COLO829 (cell line): ENCODE measurements at places on chromosomes 2 and 18.
A peak's percentile ranks its signal among the peaks of the same experiment; 100 is the strongest.

DNA sequence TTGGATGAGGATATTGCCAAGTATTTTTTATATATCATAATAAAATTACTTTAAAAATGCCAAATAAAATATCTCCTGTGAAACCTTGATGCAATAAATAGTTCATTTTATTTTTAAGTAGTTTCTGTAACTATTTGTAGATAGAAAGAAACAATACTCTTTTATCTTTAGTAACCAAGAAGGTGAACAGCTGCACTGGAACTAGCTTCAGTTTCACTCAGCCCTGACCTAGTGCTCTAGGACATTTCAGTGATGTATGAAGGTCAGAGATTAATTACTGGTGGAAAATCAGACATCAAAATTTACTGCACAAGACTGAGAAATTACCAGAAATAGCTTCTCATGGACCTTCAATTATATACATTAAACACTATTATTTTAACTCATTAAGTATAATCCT lies 1305.0 kb downstream of the CNTNAP5 start:
- no peak for DNase-seq

- no peak for DNase-seq
Measured at GRCh38 chr18:21112543-21113105, 1.0 kb upstream of the ROCK1 start.

DNA sequence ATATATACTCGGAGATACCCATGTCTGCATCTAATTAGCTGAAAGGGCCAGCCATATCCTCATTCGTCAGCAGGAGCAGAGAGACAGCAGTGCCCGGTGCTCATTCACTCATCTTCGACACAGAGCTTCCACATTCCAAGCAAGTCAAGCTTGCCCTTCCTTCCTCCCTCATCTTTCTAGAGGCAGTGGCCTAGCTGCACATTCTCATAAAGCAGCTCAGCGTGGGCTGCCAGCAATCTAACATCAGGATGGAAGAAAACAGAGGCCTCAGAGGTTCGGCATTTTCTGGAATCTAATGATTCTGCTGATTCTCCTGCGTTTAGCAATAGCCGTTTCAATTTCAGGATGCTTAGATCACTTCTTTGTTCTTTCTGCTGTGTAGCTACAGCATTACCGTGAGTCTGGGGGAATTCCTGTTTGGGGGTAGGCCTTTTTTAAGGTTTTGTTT lies 68.8 kb downstream of the CLHC1 start:
- no peak for DNase-seq

DNA sequence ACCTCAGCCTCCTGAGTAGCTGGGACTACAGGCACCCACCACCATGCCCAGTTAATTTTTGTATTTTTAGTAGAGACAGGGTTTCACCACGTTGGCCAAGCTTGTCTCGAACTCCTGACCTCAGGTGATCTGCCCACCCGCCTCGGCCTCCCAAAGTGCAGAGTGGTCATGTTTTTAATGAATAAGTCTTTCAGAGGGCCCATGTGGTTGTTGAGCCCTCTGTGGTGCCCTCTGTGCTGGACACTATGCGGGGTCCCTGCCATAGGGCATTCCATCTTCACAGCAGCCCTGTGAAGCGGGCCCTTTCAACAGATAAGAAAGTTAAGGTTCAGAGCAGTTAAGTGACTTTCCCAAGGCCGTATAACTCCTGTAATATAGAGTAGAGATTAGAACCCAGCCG lies 25.9 kb downstream of the MYO7B start:
- DNase-seq = no peak

GRCh38 chr2:36734304-36734703 lies 37.8 kb downstream of the VIT start:
- DNase-seq = no peak

DNA sequence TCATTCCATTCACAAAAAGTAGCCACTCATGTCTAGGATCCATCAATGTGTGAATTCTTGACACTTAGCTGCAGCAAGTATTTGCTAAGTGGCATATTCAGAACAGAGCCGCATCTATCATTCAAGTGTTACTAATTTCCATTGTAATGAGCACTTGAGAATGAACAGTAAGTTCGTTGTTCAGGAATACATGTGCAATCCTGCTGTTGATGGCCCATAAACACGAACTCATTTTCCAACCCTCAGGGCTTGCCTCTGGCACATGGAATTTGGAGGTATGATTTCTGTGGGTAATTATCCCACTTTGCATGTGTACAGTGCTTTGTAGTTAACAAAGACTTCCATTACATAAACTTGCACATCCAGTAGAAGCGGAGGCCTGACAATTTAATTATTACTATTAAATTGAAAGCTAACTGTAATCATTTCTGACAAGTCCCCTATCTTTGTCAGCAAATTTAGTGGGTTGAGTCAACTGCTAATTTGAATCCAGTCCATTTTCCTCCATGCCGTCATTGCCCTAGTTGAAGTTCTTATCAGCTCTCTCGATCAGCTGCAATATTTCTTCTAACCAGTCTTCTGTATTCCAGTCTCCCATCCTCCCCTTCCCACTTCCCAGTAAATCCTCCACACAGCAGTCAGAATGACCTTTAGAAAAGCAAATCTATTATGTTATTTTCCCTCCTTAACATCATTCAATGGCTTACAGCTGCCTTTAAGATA lies 116.0 kb upstream of the AQP4 start:
- DNase-seq = peak; percentile 40

GRCh38 chr2:195671563-195671962 lies 14.5 kb downstream of the SLC39A10 start:
- DNase-seq = no peak

- DNase-seq = no peak
Measured at GRCh38 chr2:241432824-241433448, 75.4 kb downstream of the STK25 start.

DNA sequence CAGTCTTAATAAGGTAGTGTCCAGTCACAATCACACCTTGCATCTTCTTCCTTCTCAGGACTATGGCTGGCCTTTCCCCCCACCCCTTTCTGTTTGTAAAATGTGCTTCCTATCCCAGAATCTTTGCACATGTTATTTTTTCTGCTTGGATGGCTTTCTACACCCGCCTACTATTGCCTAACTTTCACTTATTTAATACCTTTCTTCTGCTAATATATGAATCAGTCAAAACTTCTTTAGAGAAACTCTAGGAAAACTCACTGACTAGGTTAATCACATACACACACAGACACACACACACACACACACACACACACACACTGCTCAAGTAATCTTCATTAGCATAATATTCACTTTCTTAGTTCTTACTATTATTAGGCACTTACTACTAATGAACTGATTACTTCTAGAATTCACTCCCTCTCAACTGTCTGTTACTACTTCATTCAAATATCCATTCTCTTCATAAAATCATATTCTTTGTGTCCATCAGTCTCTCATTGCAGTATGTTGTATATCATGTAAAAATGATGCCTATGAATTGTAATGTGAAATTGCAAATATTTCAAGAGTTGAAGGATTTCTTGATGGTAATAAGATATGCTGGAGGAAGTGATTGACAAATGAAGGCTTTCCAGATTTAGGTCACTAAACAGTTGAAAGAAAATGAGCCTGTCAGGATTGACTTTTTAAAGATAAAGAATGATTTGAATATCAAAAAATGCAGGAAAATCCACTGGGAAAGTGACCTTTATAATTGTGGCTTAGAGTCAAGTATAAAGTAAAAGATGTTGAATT lies 51.2 kb downstream of the CLIP4 start:
- no peak for DNase-seq

DNA sequence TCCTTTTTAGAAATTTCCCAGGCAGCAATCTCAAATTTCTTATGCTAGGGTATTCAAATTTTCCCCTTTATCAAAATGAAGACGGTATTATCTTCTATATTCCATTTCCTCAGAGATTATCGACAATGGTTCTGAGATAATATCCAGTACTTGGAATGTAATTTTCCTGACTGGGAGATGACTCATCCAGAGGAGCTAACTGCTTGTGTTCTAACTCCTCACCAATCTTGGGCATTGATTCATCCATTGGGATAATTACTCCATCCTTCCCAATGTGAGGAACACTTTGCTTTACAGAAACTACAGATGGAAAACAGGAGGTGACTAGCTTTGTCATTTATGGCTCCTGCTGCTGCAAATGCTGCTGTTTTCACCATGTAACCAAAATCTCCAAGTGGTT lies 239.4 kb upstream of the LYPD1 start:
- DNase-seq = no peak

DNA sequence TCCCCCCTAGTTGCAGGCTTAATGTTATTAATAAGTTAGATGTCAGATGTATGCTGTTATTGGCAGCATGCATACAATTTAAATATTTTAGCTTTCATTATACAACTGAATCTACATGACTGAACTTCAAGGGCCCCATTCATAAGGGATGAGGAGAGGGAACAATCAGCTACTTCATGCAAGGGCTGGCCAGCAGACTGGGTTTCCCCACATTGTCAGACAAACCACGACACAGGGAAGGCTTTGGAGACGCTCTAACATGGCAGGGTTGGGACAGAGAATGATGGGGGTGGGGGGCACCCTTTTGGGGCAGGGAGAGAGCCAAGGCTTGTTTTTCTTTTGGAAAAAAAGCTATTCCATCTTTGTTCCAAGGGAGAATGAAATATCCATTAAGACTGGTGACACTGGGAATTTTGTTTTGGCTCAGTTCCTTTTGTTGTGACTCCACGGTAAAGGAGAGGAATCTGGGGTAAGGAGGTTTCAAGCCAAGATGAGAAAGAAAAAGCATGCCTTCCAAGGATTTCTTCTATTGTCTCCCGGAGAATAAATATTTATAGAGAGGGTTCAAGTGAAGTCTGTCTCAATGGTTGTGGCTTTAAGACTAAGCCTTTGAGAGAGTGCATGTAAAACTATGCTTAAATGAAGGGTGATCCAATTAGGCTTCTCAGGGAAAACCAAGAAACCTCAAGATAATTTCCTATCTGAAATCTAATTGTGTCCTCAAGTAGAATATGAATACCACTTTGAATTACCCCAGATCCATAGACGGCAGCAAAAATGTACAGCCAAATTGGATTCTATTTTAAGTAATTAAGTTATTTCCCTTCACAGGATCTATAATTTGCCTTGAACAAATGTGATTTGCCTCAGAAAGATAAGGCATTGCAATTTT lies 5.4 kb downstream of the CXCR4 start:
- peak; percentile 70 for DNase-seq

- DNase-seq = no peak
Measured at GRCh38 chr2:113169002-113169530, 4.7 kb upstream of the PSD4 start.

GRCh38 chr2:66137606-66138130 lies 297.3 kb upstream of the MEIS1 start:
- no peak for DNase-seq

GRCh38 chr2:148992448-148992847 lies 46.1 kb upstream of the LYPD6B start:
- DNase-seq = no peak
